ENCODE measurements at places on chromosomes 7 and 10. TPM values are rescaled to one million over a fixed set of nuclear protein-coding genes. Genes with fewer than 3 reads are reported as not detected.

Gene DNAJC9
- 29.8 TPM for polyA plus RNA-seq

Gene DPYSL4
- 13.5 TPM for polyA plus RNA-seq

Gene CALML5
- polyA plus RNA-seq: not detected

Gene IDI2
- 0.14 TPM for polyA plus RNA-seq

Gene MTG1
- 51.1 TPM for polyA plus RNA-seq

Gene SFTPA1
- polyA plus RNA-seq: 18.1 TPM

Gene TMEM72
- polyA plus RNA-seq: 1.5 TPM

Gene CLRN3
- 0.26 TPM for polyA plus RNA-seq

GRCh38 chr10:81838950-81839349, 36.0 kb upstream of the NRG3 start:
- DNase-seq: no peak

GRCh38 chr10:24834869-24835268, 111.2 kb upstream of the ARHGAP21 start:
- no peak for DNase-seq

DNA sequence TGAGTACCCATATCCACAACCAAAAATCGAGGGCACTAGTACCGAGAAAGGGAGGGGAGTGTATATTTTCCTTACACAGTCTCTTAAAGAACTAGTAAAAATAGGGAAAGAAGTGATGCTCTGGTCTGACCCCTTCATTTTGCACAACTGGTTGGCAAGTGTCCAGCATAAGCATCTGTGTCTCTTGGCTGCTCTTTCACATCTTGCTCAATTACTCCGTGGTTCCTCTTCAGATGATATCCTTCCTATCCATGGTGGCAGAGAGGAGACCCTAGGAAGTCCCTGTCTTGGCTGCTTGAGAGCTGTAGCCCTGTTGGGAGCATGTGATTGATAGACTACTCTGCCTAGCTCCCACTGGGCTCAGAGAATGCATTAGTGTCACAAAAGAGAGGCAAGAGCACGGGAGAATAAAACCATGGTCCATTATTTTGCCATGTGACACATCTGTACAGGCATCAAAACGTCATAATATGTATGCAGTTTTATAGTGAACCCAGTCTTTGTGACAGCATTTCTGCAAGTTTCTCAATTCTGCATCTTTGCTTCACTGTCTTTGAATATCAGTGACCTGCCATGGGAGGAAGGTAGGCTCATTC, 111.8 kb upstream of the ANKRD1 start:
- peak; percentile 73 for DNase-seq

GRCh38 chr7:21908746-21909145, 37.0 kb downstream of the CDCA7L start:
- DNase-seq: no peak

DNA sequence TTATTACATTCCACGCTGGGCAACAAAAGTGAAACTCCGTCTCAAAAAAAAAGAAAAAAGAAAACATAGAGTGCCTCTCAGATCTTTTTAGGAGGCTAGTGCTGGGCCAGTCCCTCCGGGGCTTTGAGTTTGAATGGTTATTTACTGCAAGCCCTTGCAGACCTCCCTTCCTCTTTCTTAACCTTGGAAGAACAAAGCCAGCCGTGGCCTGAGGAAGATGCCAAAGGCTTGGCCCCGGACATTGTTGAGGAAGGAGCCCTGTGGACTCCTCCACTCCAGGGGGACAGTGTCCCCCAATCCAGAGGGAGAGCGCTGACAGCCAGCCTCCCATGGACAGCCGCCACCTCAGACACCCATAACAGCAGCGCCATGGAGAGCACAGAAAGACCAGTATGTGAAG, 5.0 kb downstream of the TSPAN33 start:
- DNase-seq: no peak

DNA sequence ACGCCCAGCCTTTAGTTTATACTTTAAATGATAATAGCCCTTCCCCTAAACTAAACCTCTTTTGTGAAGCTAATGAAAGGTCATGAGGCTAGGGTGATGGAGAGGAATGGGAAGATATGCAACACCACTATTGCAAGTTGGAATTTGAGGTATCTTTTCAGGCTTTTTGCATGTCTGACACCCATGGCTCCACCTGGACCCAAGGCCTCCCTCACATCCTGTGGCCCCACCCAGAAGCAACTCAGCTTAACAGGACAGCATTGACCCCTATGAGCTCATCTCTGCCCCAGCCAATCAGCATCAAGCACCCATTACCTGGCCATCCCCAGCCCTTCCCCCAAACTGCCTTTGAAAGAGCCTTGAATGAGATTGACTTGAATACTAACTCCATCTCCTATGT, 674.2 kb upstream of the NRP1 start:
- no peak for DNase-seq

DNA sequence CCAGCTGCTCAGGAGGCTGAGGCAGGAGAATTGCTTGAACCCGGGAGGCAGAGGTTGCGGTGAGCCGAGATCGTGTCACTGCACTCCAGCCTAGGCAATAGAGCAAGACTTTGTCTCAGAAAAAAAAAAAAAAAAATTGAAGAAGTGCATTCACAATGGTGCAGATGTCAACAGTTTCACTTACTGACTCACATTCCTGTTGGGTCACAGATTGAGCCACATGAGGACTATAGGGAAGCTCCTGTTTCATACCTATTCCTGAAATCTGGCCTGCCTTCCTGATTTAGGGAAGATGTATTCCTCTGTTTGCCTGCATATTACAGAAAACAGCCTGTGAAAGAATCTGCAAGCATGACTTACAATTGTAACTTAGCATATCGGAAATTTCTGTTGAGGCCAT, 78.2 kb downstream of the AKR1C4 start:
- DNase-seq: no peak

- DNase-seq: no peak
Measured at GRCh38 chr7:138089080-138089901, 13.0 kb downstream of the AKR1D1 start.

- DNase-seq: no peak
Measured at GRCh38 chr7:118492466-118492865, 268.0 kb downstream of the ANKRD7 start.

GRCh38 chr7:134114992-134115391, 12.1 kb upstream of the LRGUK start:
- DNase-seq: no peak

- no peak for DNase-seq
Measured at GRCh38 chr10:1203216-1203615, 147.0 kb downstream of the WDR37 start.

- no peak for DNase-seq
Measured at GRCh38 chr10:120961795-120962755, 110.9 kb downstream of the WDR11 start.
